Inflammatory macrophage (primary cell): ENCODE measurements at places on chromosomes 1 and 21.
A peak's percentile ranks its signal among the peaks of the same experiment; 100 is the strongest.

- no peak for DNase-seq
These were observed 1160.8 kb upstream of the B3GALT2 start for GRCh38 chr1:194347200-194347599.

DNA sequence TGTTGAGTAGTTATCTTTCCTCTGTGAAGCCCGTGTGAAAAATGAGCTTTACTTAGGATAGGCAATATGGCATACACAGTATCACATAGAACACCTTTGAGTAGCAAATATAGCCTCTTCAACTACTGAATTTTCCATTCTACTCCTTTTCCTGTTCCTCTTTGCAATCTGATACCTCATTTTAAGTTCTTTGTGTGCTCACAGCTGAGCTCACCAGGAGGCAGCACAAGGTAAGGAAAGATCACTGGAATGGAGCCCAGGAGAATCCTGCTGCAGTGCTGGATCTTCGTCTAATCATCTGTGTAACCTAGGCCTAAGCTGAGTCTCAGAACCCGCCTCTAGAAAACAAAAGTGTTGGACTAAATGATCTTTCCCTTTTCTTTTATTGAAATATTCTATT, 171.0 kb downstream of the LRRC40 start:
- no peak for DNase-seq

DNA sequence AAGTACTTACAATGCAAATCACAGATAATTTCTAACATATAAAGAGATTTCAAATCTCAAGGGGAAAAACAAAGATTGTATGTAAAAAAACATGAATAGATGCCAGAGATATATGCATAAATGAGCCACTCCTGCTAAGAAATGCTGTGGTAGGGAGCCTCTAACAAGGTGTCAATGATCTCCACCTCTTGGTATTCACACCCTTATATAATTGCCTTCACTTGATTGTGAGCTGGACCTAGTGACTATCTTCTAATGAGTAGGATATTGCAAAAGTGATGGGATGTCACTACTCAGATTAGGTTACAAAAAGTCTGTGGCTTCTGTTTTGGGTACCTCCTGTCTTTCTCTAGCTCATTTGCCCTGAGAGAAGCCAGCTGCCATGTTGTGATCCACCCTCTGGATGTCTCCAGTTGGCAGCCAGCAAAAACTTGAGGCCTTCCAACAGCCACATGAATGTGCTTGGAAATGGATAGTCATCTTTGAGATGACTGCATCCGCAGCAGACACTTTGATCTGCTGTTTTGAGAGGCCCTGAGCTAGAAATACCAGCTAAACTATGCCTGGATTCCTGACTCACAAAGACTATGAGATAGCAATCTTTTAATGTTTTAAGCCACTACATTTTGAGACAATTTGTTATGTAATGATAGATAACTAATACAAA, 196.1 kb upstream of the FGGY start:
- DNase-seq: no peak

GRCh38 chr1:237975903-237976302, 85.2 kb upstream of the ZP4 start:
- DNase-seq: no peak

- DNase-seq: no peak
These were observed 29.6 kb downstream of the ZCCHC17 start for GRCh38 chr1:31326461-31326860.

DNA sequence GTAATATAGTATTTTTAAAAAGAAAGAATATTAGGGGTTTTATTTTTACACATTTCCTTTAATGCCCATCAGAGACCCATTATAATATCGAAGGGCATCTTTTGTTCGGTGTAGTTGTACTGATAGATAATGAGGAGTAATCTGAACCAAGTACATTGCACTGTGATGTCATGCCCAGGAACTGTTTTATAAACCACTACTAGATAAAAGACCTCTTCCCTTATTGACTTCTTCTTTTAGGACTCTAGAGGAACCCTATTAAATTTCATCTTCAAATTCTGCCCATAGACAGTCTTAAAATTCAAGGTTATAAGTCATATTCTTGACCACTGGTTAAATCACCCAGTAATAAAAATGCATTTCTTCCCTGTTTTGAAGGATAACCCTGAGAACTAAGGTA, 206.5 kb downstream of the NRIP1 start:
- DNase-seq: no peak

- peak; percentile 23 for DNase-seq
These were observed 2.3 kb upstream of the VWA1 start for GRCh38 chr1:1432951-1433803.
